GM13977 (cell line): ENCODE measurements at places on chromosomes 12 and 14.

GRCh38 chr12:18079541-18080246, 10.3 kb downstream of the RERGL start:
- no peak for DNase-seq

GRCh38 chr14:70534904-70535303, at the start of gene ADAM20:
Gene ADAM20, minus strand, starts transcription at chr14:70535004. Its CDS starts 10,247 bp downstream, at chr14:70524757.
- DNase-seq, result no peak

DNA sequence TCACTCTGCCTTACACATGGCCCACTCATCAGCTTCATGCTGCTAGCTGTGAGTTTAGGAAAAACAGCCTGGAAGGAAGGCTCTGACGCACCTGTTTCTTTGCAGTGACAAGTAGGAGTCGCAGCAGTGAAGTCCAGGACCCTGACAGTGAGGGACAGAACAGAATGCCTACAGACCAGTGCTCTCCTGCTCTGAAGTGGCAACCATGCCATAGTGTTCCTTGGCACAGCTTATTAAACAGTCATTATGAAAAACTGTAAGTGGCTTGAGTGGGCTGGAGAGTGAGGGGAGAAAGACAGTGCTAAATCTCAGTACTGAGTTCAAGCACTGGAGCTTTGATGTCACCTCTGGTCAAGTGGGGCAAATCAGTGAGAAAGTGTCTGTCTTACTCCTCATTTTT, 61.7 kb downstream of the MYRFL start:
- DNase-seq, result no peak

GRCh38 chr12:80269803-80270552, 170.6 kb downstream of the OTOGL start:
- DNase-seq, result no peak

- DNase-seq, result no peak
Observed at GRCh38 chr12:29707846-29708245, 75.9 kb downstream of the TMTC1 start.

DNA sequence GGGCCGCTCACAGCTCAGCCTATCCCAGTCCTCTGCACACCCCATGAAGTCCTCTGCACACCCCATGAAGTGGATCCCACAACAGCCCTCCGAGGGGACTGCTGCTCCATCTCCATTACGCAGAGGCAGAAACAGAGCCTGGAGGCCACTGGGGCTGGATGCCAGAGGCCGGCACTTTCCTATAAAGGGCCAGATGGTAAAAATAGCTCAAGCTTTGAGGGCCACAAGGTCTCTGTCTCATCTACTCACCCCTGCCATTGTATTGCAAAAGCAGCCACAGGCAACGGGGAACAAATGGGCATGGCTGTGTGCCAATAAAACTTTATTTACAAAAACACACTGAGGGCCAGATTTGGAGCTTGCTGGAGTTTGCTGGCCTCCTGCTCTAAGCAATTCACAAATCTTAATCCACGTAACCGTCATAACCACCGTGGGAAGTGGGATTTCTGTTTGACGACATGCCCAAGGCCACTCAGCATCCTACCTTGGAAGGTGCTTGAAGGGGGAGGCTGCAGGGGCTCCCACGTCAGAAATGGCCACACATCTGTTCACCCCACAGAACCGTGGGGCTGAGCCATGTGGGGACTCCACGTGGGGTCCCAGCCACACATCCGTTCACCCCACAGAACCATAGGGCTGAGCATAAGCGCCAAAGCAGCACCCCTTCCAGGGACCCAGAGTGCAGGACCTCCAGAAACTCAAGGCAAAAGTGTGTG, 92.0 kb downstream of the NCOR2 start:
- DNase-seq, result no peak

GRCh38 chr14:61398221-61398620, 76.8 kb downstream of the PRKCH start:
- DNase-seq, result no peak

DNA sequence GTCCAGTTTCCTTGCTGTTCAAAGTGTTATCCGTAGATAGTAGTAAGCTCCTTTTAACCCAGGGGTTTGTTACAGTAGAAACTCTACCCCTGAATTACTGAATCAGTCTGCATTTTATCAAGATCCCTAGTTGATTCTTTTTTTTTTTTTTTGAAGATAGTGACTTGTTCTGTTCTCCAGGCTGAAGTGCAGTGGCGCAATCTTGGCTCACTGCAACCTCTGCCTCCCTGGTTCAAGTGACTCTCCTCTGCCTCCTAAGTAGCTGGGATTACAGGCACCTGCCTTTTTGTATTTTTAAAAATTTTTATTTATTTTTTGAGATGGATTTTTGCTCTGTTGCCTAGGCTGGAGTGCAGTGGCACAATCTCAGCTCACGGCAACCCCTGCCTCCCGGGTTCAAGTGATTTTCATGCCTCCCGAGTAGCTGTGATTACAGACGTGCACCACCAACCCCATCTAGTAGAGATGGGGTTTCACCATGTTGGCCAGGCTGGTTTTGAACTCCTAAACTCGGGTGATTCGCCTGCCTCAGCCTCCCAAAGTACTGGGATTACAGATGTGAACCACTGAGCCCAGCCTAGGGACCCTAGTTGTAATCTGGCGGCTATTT, 10.5 kb downstream of the LARP4 start:
- no peak for DNase-seq

- DNase-seq, result no peak
Observed at GRCh38 chr14:89265234-89265633, 151.8 kb downstream of the FOXN3 start.

- peak; percentile 21 for DNase-seq
Observed at GRCh38 chr12:54549774-54550451, 512 bp downstream of the PDE1B start.

DNA sequence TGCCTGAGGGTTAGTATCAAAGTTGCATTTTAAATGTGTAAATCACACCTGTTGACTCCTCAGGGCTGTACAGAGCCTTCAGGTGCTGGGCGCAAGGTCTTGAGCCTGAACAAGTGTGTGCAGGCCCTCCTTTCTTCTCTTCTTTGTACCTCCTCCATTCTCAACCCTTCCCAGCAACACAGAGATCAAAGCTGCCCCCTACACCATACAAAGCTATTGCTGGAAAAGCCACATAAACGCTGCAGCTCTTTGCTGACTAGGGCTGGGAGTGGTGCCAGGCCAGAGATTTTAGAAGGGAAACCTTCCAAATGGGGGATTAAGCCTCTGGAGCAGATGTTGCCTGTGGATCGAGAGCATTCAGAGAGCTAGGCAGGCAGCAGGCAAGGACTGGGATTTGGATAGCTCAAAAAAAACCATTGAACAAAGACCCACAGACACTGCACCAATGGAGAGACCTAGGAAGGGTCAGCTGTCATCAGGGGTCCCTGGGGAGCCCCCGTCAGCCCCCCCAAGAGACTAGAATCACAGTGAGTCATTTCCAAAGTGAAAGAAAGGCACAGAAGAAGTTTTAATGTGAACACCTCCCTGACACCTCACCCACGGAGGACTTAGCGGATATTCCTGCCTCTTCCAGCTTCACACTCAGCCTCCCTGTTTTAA, 18.2 kb upstream of the SUSD6 start:
- no peak for DNase-seq

DNA sequence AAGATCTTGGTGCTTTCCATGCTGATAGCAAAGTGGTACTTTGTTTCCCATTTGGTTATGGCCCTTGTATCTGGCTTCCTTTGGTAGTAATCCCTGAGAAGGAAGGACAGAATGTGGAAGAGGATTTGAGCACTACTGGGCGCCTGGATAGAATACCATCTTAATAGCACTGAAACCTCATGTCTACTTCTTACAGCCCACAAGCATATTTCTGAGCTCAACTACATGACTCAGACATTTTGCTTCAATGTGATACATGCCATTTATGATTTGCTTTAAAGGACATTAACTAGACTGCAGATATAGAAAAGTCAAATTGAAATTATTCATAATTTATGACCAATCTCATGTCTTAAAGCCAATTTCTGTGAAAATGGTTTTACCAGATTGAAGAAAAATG, 80.4 kb downstream of the LIN7A start:
- DNase-seq, result no peak

DNA sequence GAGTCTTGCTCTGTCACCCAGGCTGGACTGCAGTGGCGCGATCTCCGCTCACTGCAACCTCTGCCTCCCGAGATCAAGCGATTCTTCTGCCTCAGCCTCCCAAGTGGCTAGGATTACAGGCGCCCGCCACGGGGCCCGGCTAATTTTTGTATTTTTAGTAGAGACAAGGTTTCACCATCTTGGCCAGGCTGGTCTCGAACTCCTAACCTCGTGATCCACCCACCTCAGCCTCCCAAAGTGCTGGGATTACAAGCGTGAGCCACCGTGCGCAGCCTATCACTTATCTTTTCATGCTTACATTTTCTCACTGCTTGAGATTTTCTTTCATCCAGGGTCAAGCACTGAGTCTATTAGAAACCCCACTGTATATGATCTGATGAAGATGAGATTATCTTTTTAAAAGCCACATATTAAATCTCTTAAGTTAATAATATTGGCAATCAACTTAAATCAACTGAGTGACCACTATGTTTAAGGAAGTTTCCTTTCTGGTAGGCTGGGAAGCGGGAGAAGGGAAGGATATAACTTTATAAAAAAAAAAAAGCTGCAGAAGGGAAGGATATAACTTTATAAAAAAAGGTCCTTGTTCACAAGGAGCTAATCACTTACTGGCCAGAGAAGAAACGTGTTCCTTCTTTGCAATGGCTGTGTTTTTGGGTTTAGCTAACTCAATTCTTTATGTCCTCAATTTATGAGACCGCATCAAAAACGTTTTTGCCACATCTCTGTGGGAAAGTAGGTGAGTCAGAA, 1.3 kb upstream of the MDM2 start:
- no peak for DNase-seq

DNA sequence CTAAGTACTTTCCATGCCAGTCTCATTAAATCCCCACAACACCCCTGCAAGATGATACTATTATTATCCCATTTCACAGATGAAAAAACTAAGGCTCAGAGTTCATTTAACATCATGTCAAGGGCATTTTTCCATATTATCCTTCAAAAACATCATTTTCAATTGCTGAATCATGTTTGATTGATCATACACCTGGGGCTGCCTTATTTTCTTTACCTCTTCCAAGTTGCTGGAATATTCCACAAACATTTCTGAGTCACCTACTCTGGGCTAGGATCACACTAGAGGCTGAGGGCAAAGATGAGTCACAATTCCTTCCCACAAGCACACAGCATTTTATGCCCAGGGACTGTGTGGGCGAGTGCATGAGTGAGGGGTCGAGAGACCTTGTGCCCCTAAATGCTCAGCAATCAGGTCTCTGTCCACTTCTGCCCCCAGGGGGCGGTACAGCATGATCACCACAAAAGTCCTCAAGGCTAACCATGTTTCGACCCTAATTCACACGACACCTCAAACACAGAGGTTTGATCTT, 14.1 kb upstream of the TMEM119 start:
- no peak for DNase-seq

DNA sequence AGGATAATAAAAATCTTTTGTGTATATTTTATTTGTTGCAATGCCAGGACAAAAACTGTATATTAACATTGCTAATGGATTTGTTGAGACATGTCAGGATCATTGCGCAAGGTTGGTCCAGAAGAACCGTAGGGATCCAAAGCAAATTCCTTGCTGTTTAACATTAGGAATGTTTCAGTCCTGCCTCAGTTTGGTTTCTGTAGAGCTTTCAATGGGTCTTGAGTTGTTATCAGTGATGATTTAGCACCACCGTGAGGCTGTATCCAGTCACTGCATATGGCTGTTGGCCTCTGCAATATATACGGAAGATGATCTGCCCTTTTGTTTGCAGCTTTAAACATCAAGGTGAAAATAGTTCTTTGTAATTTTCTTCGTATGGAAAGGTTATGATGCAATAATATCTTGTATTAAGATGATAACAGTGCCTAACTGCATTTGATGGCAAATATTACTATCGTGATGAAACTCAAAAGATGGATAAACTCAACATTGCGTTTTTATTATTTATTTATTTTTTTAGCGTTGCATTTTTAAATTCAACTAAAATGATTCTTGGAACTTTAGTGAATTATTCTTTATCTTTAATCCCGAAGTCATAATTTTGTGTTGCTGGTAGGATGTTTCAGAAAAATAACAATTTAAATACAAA, 231.2 kb downstream of the AKAP6 start:
- DNase-seq, result peak; percentile 46

GRCh38 chr14:60327447-60328331, 78.7 kb downstream of the PPM1A start:
- DNase-seq, result peak; percentile 74

DNA sequence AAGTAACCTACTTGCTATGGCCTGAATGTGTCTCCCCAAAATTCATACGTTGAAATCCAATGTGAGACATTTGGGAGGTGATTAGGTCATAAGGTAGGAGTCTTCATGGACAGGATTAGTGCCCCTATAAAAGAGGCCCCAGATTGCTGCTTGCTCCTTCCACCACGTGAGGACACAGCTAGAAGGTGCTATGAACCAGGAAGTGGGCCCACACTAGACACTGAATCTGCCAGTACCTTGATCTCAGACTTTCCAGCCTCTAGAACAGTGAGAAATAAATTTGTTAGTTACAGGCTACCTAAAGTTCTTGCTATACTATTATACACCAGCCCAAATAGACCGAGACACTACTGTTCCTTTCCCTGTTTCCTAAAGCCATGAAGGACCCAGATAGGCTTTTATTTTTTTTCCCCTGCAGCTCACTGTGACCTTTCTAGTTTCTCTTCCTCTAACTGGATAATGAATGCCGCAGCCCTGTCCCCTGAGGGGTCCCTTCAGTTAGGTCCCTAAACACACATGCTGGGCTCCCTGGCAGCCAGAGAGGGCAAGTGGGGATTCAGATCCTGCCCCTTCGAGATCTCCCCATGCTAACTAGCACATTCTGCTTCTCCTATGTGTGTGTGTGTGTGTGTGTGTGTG, 19.3 kb downstream of the SLC25A3 start:
- no peak for DNase-seq

DNA sequence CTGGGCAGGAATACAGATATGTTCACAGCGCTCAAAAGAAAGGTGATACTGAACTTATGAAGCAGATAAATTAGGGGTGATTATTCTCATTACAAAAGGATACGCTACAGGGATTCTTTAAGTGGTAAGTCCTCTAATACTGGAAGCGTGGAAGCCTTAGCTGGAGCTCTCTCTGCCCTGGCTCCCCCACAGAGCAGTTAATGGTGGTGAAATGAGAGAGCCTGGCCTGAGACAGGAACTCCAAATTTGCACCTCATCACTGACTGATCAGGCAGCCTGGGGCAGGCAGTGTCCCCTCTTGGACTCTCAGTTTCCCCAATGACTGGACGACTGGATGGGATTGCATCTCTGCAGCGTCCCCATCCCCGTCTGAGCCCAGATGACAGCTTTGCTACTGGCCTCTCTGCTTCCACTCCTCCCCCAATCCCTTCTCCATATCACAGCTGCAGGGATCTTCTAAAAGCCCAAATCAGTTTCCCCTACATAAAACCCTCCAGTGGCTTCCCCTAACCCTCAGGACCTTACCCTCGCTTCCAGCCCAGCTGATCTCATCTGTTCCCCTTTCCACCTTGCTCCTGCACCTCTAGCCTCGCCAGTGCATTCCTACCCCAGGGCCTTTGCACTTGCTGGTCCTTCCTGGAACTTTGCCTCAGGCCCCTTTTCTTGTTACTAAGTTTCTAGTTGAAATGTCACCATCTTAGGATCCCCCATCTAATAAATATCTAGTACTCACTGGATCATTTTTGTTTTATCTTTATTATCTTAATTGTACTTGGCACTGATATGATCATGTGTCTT, 171.7 kb upstream of the LHX5 start:
- DNase-seq, result no peak

- DNase-seq, result no peak
Observed at GRCh38 chr12:116152268-116152667, 125.2 kb downstream of the MED13L start.
